Epithelial cell of umbilical artery (primary cell): ENCODE measurements at places on chromosomes 11 and 22. TPM values are rescaled to one million over a fixed set of nuclear protein-coding genes. Genes with fewer than 3 reads are reported as not detected.

Gene ACTN3
- total RNA-seq, result under 0.01 and 0.30 TPM in 2 replicates

Gene OR4D10
- not detected in 2 replicates for total RNA-seq

Gene CDK2AP2
- 12.8 and 23.1 TPM in 2 replicates for total RNA-seq

Gene TPBGL
- total RNA-seq, result under 0.01 TPM in 1 of 2 replicates, not detected in the other

Gene GP1BB
- total RNA-seq, result 1.6 TPM in 1 of 2 replicates, not detected in the other

Gene OR4C6
- not detected in 2 replicates for total RNA-seq

Gene KLHL35
- total RNA-seq, result 0.30 and 2.9 TPM in 2 replicates

Gene NOX4
- total RNA-seq, result 11.4 and 45.1 TPM in 2 replicates

Gene RAB36
- total RNA-seq, result 1.6 and 2.4 TPM in 2 replicates

Gene SLC22A8
- not detected in 2 replicates for total RNA-seq

Gene TXN2
- total RNA-seq, result 19.8 and 20.2 TPM in 2 replicates

Gene MIF
- 222 and 335 TPM in 2 replicates for total RNA-seq

Gene UPK3A
- total RNA-seq, result not detected in 2 replicates

Gene PELI3
- total RNA-seq, result 2.9 and 3.2 TPM in 2 replicates
